ENCODE measurements at places on chromosomes 6 and 20.

GRCh38 chr6:119459207-119459974 is 109.8 kb upstream of the MAN1A1 start:
- no peak for DNase-seq

DNA sequence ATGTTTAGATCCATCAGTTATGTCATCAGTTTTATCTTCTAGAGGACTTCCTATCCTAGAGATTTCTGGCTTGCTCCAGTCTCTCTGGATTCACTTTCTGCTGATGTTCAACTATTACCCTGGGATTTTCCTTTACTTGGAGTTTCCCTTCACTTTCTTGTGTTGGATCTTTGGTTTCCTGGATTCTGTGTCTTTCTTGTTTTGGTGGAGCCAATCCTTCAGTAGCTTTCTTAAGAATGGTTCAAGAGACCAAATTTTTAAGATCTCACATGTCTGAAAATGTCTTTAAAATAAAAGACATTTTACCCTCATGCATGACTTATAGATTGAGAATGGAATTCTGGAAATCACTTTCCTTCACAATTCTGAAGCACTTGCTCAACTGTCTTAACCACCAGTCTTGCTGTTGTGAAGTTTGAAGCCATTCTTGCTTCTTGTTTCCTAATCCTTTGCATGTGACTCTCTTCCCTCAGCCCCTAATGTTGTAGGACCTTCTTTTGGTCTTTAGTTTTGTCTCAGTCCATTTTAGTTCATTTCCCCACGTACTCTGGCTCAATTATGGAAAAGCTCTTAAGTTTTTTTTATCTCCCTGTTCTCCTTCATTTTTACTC is 87.9 kb downstream of the ARID1B start:
- no peak for DNase-seq

DNA sequence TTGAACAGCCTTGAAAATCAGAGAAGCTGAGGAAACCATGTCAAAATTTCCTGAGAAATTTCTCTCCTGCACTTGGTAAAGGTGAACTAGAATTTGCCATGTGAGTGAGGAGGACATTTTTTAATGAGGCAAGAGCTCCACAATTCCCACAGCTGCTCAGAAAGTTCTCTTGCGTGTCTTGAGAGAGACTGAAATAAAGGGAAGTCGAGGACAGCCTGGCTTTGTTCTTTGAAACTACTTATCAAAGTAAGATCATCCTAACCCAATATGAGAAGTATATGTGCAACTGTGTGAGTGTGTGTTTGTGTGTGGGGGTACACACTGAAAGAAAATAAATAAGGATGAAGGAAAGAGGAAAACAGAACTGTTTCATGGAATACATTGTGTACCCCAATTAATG is 163.4 kb downstream of the SLC24A3 start:
- no peak for DNase-seq

GRCh38 chr20:57772349-57772964 is 62.6 kb upstream of the PMEPA1 start:
- no peak for DNase-seq

GRCh38 chr6:119348748-119349360 is 707 bp downstream of the MAN1A1 start:
- DNase-seq: peak; percentile 74

- no peak for DNase-seq
Observed at GRCh38 chr6:146583966-146584365, 14.8 kb upstream of the ADGB start.

GRCh38 chr20:22472447-22473100 is 111.8 kb downstream of the FOXA2 start:
- DNase-seq: no peak

DNA sequence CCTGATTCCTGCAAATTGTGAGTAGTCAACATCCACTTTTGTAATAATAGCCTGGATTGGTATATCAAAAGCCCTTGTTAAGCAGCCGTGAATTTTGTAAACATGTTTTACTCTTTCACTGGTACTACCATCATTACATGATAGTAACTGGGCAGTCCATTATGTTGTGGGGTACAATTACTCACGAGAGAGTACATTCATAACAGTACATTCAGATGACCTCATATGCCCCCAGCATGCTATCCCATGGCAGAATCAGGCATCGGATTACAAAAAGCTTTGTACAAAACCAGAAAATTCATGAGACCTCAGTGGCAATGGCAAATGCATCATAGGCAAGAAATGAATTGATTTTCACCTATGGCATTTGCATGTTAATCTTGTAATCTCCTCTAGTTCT is 166.2 kb downstream of the EPM2A start:
- no peak for DNase-seq

GRCh38 chr20:61322151-61322865 is 70.2 kb downstream of the CDH4 start:
- DNase-seq: no peak

DNA sequence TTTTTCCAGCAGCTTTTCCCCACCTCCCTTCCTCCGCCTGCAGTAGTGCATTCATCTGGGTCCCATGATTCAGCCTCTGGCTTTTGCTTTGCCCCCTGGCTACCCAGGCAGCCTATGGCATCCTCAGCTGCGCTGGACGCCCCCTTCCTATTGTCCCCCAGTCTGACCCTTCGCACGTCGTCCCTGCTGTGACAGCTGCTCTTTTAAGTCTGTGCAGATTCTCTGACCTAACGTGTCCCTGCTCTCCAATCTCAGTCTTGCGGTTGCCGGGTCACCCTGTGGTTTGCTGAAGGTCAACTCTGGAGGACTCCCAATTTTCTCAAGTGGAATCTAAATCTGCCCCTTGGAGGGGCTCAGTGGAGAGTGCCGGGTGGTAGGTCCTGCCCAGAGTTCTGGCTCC is 294.3 kb downstream of the CDC5L start:
- DNase-seq: no peak

GRCh38 chr20:34536798-34537394 is 20.7 kb downstream of the DYNLRB1 start:
- peak; percentile 67 for DNase-seq

DNA sequence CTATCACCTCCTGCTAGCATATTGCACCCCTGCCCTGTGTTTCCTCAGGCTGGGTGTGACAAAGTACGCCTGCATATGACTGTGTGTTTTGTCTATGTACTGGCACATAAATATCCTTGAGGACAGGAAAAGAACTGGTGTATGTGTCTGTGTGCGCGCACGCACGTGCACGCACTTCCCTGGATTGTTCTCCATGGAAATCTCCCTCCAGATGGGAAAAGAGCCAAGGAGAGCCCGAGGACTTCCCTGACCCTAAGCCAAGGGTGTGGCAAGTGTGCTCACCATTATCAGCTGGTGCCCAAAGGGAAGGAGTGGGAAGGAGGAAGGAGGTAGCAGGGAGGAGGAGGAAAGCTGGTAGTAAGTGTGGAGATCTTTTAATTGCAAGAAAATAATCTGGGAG is 117.6 kb downstream of the HIVEP2 start:
- no peak for DNase-seq

DNA sequence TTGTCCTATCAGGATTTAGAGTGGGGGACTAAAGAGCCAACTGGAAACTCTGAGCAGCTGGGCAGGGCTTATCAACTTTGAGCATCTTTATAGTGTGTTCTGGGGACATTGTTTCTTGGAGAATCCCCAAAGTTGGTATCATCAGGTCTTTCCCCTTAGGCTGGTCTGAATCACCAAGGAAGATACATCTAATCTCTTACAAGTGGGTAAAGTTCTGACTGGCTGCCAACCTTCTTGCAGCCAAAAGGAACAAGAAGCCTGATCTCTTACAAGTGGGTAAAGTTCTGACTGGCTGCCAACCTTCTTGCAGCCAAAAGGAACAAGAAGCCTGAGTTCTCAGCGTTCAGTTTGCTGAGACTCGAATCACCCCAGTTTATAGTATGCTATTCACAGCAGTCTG is 1.6 kb upstream of the MED23 start:
- no peak for DNase-seq

DNA sequence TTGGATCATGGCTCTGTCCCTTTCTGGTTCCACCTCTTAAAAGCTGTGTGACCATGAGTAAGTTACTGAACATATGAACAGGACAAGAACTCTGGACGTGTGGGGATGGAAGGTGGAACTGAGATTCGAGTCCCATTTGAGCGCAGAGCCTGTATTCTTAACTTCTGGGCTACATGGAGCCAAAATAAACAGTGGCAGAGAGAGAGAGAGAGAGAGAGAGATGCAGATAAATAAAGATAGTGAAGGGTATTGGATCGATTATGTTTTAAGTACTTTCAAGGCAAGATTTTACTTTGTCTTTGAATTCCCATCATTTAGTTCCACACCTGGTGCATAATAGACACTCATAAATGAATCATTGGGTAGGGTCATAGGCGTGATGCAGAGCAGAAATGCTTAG is 39.7 kb downstream of the SLC35D3 start:
- no peak for DNase-seq

GRCh38 chr6:46626228-46626909 is 26.2 kb downstream of the CYP39A1 start:
- no peak for DNase-seq

GRCh38 chr6:111061508-111061907 is 25.8 kb upstream of the SLC16A10 start:
- DNase-seq: no peak

- no peak for DNase-seq
Observed at GRCh38 chr6:3176562-3177355, 19.4 kb upstream of the TUBB2A start.

DNA sequence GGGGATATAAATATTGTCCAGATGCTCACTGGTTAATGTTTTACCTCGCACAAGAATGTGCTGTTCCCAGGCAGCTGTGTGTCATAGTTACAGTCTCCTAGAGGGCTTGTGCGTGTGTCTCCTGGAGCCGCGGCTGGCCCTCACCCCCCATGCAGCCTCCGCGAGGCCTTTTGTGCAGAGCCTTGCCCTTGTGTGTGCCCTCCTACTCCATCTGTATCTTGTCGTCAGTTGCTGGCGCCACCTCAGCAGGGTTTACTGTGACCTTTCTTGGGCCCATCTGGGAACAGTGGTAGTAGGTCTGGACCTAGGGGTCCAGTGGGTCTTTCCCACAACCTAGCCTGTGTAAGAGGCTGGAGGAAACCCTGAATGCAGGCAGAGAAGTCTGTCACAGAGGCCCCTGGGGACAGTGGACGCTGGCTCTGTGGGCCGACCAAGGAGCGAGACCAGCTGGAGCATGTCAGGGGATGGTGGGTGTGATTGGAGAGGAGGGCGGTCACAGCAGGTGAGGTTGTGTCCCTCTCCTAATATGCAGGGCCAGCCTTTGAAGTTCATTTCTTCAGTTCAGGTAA is 35.2 kb downstream of the PPP1R14C start:
- no peak for DNase-seq

GRCh38 chr20:40966516-40967185 is 62.0 kb upstream of the TOP1 start:
- no peak for DNase-seq

DNA sequence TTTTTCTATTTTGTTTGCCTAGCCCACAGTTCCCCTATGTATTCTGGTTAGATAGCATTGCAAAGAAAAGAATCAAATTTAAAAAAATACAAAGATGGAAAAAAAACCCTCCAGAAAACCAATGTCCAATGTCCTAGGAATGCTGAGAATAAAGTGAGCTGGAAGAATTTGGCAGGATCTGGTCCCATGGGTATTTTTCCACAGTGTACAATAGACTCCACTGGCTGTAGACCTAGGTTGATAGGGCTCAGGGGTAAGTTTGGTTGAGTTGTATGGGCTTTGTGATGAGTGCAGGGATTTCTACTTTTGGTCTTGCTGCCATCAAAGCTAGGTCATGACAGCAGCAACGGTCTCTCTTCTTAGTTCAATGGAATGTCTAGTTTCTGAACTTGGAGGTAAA is 41.5 kb downstream of the SLC22A2 start:
- no peak for DNase-seq

DNA sequence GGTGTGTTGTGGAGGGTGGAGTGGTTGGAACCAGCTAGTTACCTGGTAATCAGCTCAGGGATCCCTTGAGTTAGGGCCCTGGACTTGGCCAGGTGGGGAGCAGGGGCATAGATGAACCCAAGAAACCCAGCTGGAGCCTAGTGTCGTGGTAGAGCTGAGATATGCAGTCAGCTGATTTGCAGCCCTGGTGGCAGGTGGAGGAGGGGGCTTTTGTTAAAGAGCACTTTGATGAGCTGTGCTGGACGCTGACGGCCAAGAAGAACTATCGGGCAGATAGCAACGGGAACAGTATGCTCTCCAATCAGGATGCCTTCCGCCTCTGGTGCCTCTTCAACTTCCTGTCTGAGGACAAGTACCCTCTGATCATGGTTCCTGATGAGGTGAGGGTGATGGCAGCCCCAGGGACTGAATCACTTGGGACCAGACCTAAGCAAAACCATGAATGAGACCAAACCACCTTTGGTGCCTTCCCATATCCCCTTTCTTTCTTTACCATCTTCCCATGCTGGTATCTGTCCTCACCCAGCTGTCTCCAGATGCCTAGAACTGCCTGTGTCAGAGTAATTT is 12.7 kb downstream of the DEF6 start:
- no peak for DNase-seq

GRCh38 chr6:14470671-14471070 is 353.1 kb downstream of the CD83 start:
- no peak for DNase-seq

DNA sequence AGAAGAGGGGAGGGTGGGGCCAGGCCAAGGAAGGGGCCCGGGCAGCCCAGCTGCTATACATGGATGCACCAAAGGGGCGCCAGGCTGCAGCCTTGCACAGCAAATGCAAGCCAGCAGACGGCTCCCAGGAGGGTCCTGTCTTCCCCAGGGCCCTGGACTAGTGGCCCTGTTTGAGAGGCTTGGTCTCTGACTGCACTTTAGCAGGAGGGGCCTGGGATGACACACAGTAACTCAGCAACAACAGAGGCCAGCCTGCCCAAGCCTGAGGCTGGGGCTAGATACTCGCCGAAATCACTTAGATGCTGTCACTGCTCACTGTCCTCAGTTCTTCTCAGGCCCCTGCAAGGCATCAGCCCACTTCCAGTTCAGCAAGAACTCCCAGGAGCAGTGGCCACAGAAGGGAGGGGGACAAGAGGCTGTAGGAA is 73.5 kb downstream of the TRAM2 start:
- peak; percentile 67 for DNase-seq

- no peak for DNase-seq
Observed at GRCh38 chr6:35955970-35956369, 35.1 kb upstream of the SRPK1 start.

DNA sequence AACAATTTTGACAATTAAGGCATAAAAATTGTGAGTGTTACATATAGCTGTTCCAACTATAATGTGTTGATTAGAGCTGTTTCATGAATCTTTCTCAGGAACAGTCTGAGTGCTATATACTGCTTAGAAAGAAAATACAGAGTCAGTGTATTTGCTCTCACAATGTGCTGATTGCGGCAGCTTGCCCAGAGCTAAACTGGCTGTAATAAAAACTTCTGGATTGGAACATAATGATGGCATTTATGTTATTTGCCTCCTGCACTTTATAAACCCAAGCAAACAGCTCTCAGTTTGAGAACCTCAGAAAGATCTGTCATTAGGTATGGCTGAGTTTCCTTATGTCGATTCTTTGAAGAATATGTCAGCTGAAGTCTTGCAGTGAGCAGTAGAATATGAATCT is 29.5 kb downstream of the FLRT3 start:
- DNase-seq: no peak

DNA sequence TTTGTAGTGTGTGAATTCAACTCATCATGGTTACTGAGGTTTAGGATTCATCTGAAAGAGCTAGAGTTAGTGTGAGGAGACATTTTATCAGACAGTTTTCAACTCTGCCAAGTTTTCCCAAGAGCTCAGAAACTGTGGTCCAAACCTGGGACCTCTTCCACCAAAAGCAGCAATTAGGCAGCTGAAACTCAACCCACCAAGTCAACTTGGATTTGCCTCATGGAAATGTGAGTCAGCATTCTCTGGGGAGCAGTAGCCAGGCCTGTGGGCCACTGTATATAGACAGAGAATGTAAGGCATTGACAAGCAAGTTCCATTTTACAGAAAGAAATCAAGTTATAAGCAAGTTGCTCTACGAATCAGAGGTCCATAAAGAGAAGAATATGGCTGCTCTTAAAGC is 178.8 kb upstream of the HDDC2 start:
- no peak for DNase-seq

- no peak for DNase-seq
Observed at GRCh38 chr20:47922269-47922668, 137.0 kb upstream of the SULF2 start.
